Activated CD8-positive, alpha-beta T cell treated with anti-CD3 and anti-CD28 coated beads for 36 hours (primary cell): ENCODE measurements at places on chromosomes 6 and 20.
A peak's percentile ranks its signal among the peaks of the same experiment; 100 is the strongest.

DNA sequence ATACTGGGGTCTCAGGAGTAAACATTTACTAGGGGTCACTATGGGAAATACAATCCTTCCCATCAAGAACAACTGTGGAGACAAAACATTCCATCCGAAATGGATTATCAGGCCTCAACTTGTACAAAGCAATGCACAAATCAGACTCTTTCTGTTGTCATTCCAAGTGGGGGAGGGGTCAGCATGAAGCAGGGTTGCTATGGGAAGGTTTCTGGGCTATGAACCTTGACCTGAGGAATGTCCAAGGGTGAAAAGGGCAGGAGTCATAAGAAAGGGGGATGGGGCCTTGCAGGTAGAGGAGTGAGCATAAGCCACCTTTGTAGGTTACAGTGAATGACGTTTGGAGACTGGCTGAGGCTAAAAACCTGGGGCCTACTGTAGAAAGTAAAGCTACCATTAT, 3.1 kb downstream of the METTL24 start:
- no peak overlapping the region for H3K4me3 ChIP-seq
- DNase-seq = no peak
- no peak overlapping the region for H3K27ac ChIP-seq
- H3K27me3 ChIP-seq = peaks cover 18% of the 10 kb centered on the region
- H3K36me3 ChIP-seq = no peaks in the 10 kb centered on the region

- H3K36me3 ChIP-seq = no peaks in the 10 kb centered on the region
- H3K4me1 ChIP-seq = no peaks in the 10 kb centered on the region
- no peaks in the 10 kb centered on the region for H3K27me3 ChIP-seq
- no peak overlapping the region for H3K27ac ChIP-seq
Observed at GRCh38 chr6:78132671-78133410, 480.0 kb downstream of the MEI4 start.

DNA sequence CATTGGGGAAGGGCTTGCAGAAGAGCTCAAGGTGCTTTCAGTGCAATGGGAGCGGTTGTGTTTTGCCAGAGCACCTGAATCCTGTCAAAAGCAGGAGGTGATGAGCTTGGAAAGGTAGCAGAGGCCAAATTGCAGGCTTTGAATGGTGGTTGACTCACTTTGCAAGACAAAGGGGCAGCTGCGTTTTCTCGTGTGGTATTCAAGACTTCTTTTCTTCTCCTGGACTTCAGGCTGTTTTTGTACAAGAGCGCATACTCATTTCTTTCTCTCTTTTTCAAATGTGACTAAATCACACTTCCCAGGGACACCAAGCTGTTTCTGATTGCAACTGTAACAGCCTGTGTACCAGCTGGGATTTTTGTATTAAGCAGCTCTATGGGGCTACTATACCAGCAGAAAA, 32.3 kb downstream of the GHRH start:
- no peaks in the 10 kb centered on the region for H3K4me1 ChIP-seq
- no peak overlapping the region for H3K27ac ChIP-seq
- peaks cover 55% of the 10 kb centered on the region for H3K36me3 ChIP-seq

GRCh38 chr6:68279793-68280557, 355.1 kb upstream of the ADGRB3 start:
- no peak overlapping the region for H3K4me3 ChIP-seq
- no peak for DNase-seq
- no peak overlapping the region for H3K27ac ChIP-seq
- H3K36me3 ChIP-seq = no peaks in the 10 kb centered on the region
- no peaks in the 10 kb centered on the region for H3K27me3 ChIP-seq

DNA sequence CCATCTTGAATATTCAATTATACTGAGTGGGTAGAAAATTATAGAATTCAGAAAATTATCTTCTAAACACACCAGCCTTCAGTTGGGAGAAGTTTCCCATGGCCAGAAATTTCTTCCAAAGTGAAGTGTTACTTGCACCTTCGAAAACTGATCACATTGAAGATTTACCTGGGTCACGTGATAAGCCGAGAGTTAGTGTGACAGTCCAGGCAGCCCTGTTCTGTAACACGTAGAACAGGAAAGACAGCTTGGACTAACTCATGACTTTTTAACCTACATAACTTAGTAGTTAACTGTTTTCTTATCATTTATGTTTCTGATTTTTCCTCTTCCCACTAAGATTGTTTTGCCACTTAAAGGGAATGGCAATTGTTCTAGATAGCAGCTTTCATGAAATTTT, 118.3 kb upstream of the MTHFD1L start:
- no peak overlapping the region for H3K4me3 ChIP-seq
- DNase-seq = no peak
- H3K27ac ChIP-seq = no peak overlapping the region
- H3K27me3 ChIP-seq = peaks cover 3% of the 10 kb centered on the region

- peaks cover 48% of the 10 kb centered on the region for H3K4me1 ChIP-seq
- H3K4me3 ChIP-seq = peak overlapping the region; percentile 77
- peaks cover 7% of the 10 kb centered on the region for H3K36me3 ChIP-seq
Observed at GRCh38 chr6:25034431-25034921, 98.7 kb upstream of the RIPOR2 start.

DNA sequence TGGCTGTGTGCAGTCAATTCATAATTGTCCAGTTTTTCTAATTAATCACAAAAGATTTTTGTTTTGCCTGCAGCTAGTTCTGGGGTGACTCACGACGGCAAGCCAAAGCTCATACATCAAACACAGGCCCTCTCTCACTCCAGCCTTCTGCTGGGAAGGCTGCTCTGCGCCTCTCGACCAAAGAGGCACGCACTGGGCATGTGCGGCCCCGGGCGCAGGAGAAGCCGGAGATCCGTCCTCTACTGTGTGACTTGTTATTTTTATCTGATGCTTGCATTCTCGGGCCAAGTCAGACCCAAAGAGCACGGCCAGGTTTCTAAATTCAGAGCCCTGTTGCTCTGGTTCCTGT, 98.5 kb downstream of the TFAP2A start:
- H3K4me3 ChIP-seq = no peak overlapping the region
- no peaks in the 10 kb centered on the region for H3K4me1 ChIP-seq
- no peaks in the 10 kb centered on the region for H3K27me3 ChIP-seq

- H3K27me3 ChIP-seq = no peaks in the 10 kb centered on the region
- DNase-seq = no peak
- H3K36me3 ChIP-seq = no peaks in the 10 kb centered on the region
- no peak overlapping the region for H3K4me3 ChIP-seq
Observed at GRCh38 chr6:101722991-101723579, 329.6 kb downstream of the GRIK2 start.

GRCh38 chr20:40111282-40111681, 577.8 kb downstream of the MAFB start:
- H3K4me3 ChIP-seq = no peak overlapping the region
- H3K4me1 ChIP-seq = no peaks in the 10 kb centered on the region

DNA sequence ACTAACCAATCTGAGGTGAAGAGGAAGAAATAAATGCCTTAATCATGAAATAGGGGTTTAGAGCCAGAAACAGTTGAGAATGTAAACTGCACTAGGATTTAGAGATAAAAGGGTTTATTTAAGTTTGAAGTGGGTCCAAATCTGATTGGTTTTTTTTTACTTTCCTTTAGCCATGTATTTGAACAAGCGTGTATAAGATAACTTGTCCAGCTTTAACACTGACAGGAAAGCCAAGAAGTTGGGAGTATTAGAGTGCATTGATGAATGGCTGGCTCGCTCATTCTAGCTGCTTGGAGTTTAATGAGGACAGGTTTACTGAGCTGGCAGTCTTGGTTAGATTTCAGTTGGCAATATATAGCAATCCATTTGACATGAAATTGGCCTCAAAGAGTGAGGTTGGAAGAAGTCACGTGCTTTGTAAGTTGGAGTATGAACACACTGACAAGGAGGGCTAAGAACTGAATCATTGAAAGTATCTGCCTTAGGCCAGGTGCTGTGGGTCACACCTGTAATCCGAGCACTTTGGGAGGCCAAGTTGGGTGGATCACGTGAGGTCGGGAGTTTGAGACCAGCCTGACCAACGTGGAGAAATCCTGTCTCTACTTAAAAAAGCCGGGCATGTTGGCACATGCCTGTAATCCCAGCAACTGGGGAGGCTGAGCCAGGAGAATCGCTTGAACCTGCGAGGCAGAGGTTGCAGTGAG, 13.7 kb downstream of the SRSF3 start:
- H3K27ac ChIP-seq = peak overlapping the region; percentile 84
- H3K27me3 ChIP-seq = no peaks in the 10 kb centered on the region
- H3K36me3 ChIP-seq = peaks cover 87% of the 10 kb centered on the region
- peaks cover 59% of the 10 kb centered on the region for H3K4me1 ChIP-seq
- H3K4me3 ChIP-seq = no peak overlapping the region
- no peak for DNase-seq

- H3K4me3 ChIP-seq = no peak overlapping the region
- H3K27ac ChIP-seq = no peak overlapping the region
- no peaks in the 10 kb centered on the region for H3K27me3 ChIP-seq
- no peak for DNase-seq
Observed at GRCh38 chr20:4283016-4283415, 267.7 kb upstream of the RNF24 start.

- H3K27ac ChIP-seq = no peak overlapping the region
- no peaks in the 10 kb centered on the region for H3K4me1 ChIP-seq
- H3K4me3 ChIP-seq = no peak overlapping the region
Observed at GRCh38 chr6:157281570-157281969, 41.7 kb downstream of the TMEM242 start.

GRCh38 chr20:52761867-52762266, 210.3 kb upstream of the TSHZ2 start:
- no peaks in the 10 kb centered on the region for H3K27me3 ChIP-seq
- DNase-seq = no peak
- no peaks in the 10 kb centered on the region for H3K4me1 ChIP-seq
- H3K4me3 ChIP-seq = no peak overlapping the region

GRCh38 chr20:33373735-33374605, 27.3 kb downstream of the CDK5RAP1 start:
- H3K4me3 ChIP-seq = no peak overlapping the region
- H3K4me1 ChIP-seq = peaks cover 15% of the 10 kb centered on the region
- H3K27me3 ChIP-seq = no peaks in the 10 kb centered on the region
- H3K27ac ChIP-seq = no peak overlapping the region
- no peak for DNase-seq
- H3K36me3 ChIP-seq = peaks cover 29% of the 10 kb centered on the region

DNA sequence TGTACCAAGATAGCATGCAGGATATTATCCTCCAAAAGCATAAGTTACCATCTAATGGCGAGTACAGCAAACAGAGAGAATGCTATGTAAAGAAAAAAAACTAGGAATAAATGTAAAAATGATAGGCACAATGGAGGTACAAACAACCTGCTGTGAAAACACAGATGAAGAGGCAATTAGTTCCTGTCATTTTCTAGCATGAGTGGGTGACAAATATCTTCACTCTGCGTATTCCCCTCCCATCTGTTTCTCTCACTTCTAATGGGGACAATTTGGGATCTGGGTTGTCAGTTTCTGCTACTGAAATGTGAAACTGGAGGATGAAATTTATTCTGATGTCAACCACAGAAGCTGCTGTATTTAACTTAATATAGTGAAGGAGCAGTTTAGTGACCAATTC, 11.7 kb upstream of the PTPRK start:
- peaks cover 5% of the 10 kb centered on the region for H3K4me1 ChIP-seq
- H3K27ac ChIP-seq = no peak overlapping the region
- DNase-seq = no peak
- H3K4me3 ChIP-seq = no peak overlapping the region
- peaks cover 12% of the 10 kb centered on the region for H3K27me3 ChIP-seq

DNA sequence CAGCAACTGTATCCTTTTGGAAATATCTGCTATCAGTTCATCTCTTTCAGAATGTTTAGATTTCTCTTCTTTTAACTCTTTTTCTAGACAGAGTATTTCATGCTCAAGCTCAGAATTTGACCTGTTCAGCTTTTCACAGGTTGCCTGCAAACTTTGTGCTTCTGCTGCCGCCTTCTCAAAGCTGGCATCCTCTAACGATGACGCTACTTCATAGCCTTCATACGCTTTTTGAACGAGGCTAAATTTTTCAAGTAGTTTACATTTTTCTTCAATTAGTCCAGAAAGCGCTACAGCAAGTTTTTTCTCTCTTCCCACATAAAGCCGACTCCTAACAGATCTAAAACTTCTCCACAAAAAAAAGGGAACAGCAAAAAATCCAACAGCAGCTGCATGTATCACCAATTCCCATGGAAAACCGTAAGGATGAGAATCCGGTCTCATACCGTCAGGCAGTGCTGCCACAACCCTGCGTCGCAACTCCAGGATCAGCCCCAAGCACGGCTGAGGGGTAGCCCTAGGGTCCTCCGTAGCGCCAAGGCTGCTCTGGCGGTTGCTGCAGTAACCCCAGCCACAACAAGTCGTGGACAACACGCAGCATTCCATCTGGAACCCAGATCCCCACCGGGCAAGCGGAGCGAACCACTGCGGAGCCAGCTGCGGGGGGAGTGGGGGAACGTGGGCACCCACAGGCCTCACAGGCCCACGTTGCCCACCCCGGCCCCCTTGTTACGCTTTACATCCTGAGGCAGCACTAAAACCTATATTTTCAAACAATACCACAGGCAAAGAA, 30.6 kb downstream of the DACT2 start:
- no peak overlapping the region for H3K27ac ChIP-seq
- H3K36me3 ChIP-seq = no peaks in the 10 kb centered on the region
- no peak for DNase-seq

DNA sequence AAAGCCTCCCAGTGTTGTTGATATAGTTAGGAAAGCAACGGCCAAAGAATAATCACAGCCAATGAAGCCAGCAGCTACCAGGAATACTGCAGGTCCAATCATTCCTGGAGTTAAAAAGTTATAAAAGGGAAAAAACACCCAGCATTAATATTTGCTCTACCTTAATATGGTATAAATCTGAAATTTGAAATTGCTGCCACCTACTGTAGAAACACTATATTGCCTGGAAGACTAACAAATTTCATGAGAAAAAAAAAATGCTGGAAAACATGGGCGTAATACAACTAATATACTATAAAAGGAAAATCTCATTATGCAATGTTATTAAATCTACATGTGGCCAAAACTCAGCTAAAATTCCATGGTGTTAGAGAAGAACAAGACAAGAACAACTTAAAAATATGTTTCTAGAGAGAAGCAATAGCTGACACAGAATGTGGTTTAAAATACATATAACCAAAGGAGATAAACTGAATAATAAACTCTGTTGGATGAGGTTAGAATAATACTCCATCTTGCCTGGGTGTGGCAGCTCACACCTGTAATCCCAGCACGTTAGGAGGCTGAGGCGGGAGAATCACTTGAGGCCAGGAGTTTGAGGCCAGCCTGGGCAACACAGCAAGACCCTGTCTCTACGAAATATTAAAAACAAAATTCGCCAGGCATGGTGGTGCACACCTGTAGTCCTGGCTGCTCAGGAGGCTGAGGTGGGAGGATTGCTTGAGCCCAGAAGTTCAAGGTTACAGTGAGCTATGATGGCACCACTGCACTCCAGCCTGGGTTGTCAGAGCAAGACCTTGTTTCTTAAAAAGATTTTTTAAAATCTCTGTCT, 43.1 kb downstream of the SLC17A5 start:
- peaks cover 13% of the 10 kb centered on the region for H3K36me3 ChIP-seq
- no peak for DNase-seq
- H3K4me1 ChIP-seq = peaks cover 4% of the 10 kb centered on the region

DNA sequence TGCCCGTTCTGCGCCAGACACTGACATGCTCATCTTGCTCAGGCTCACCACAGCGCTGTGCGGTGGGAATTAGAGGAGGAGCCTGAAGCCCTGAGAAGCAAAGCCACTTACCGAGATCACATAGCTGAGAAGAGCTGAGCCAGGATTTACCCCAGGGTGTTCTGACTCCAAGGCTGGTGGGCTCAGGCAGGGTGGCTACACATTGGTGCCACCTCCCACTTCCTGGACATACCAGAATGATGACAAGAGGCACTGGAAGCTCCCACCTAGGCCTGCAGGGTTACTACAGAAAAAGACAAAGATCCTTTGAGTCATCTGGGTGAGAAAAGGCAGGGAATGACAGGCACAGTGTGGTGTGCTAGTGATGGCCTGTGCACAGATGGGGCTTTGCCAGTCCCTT, 24.4 kb upstream of the FKBP1A start:
- H3K4me3 ChIP-seq = no peak overlapping the region
- H3K27me3 ChIP-seq = peaks cover 3% of the 10 kb centered on the region
- no peak overlapping the region for H3K27ac ChIP-seq
- DNase-seq = no peak
- peaks cover 8% of the 10 kb centered on the region for H3K4me1 ChIP-seq
- H3K36me3 ChIP-seq = no peaks in the 10 kb centered on the region
